ENCODE measurements at places on chromosomes 1 and 21.

DNA sequence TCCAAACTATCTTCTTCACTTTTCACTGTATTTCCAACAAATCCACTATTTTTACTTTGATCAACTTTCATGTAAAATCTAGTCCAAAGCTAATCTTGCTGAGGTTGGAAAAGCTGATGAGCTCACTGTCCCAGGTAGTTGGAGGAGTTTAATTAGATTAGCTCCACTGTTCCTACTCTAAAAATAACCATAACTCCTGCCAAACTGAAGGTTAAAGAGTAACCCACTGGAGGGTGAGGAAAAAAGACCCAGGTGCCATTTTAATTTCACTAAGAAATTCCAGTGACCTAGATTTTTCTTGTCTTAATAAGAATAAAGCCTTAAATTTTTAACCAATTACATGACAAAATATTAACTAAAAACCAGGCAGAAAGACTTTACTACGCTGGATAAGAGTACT lies 15.3 kb downstream of the DCAF8 start:
- DNase-seq = peak; percentile 54

DNA sequence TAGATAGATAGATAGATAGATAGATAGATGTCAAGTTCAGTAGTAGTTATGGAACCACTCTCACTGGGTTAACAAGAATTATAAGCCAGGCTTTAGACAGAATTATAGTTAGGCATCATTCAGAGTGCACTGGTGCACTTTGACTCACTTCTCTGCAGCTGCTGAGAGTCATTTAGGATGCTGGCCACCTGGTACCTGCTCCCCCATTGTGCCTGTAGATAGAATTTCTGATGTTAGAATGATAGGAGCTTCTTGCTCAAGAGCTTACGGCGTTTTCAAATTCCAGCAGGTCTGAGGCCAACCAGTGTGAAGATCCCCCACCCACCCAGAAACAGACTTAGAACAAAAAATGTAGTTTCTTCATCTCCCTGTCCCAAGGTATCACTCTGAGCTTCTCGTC lies 107.8 kb upstream of the HMCN1 start:
- DNase-seq = no peak

GRCh38 chr21:25999921-26000582 lies 170.5 kb downstream of the APP start:
- no peak for DNase-seq

DNA sequence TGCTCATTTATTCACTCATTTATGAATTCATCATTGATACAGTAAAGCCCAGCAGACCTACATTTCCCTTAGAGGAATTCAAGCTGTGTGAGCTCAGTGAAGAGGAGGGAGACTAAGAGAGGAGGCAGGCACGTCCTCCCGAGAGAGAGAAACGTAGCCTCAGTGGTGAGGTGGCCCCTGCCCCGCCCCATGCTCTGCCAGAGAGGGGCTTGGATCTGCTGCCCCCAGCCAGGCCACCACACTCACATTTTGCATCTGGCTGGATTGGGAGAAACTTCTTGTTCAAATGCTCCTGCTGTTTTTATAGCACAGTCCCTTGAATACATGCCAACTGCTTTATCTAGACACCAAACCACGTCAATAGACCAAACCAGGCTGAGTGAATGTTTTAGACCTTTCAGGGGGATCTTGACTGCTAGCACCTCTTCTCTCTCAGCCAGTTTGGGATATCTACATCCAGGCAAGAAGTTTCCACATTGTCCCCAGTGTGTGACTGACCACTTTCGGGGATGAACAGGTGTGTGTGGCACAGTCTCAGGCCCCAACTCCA lies 67.7 kb upstream of the AJAP1 start:
- no peak for DNase-seq

DNA sequence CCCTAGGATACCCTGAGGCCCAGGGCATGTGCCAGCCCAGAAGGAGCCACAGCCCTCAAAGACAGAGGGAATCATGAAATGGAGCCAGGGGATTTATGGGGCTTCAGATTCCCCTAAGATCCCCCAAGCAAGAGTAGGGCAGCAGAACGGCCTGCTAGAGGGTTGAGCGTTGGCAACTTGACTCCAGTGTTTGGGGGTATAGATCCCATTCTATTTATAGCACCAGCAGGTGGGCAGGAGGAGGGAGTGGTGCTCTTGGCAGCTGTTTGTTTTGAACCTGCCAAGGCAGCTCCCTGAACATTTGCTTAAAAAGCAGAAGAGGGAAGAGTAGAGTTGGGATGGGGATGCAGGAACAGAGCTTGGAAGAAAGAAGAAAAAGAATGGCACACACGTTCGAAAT lies 33.7 kb downstream of the GLUL start:
- DNase-seq = no peak

- DNase-seq = no peak
Observed at GRCh38 chr1:236922190-236922589, 82.1 kb downstream of the MT1HL1 start.

DNA sequence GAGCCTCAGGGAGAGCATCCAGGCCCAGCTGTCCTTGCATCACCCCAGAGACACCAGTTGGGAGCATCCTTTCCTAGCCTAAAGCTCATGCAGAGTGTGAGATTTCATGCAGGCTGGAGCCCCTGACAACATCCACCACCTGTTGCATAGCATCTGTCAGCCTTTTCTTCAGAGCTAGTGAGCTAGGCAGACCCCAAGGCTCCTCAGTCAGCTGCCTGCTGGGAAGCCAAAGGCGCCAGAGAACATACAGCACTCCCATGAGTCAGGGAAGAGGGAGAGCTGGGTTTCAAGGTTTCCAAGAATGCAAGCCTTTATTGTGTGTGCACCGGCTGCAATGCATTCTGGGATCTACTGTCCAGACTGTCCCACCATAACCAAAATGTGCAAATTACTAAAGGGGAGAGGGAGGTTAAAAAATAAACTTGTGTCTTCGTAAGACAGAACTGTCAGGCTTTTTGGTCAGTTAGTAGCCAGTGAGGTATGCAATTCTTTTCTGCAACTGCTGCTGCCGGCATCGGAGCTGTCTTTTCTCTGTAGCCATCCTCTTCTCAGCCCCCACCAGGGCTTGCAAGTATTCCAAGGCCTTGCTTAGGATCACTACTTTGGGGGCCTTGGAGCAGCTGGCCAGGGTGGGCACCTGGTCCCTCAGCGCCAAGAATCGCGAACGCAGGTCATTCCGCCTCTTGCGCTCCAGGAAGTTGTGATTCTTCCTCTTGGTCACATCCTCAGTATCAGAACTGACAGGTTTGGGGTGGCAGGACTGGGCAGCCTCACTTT lies 4.6 kb downstream of the MYCL start:
- DNase-seq = no peak

DNA sequence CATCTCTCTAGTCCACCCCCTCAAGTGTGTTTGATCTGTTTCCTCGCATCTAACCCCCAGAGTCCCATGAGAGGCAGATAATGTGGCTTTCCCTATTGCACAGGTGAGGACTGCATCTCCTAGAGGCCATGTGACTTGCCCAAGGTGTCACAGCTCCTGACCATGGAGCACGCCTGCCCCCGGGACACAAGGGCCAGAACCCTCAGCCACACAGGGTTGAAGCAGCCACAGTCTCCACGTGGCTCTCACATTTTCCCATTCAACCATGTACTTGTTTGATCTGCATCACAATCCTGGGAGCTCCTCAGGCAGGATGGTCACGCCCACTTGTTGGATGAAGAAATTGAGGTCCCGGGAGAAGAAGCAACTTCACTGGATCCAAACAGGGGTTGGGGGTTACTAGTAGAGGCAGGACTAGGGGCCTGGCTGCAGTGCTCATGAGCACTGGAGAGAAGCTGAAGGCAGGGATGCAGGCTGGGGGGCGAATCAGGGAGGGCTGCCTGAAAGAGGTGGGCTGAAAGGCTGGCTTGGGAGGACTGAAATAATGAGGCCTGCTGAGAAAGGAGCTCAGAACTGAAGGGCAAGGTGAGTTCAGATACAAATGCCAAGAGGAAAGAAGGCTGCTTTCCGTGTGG lies 207.9 kb downstream of the PTPRU start:
- DNase-seq = no peak

DNA sequence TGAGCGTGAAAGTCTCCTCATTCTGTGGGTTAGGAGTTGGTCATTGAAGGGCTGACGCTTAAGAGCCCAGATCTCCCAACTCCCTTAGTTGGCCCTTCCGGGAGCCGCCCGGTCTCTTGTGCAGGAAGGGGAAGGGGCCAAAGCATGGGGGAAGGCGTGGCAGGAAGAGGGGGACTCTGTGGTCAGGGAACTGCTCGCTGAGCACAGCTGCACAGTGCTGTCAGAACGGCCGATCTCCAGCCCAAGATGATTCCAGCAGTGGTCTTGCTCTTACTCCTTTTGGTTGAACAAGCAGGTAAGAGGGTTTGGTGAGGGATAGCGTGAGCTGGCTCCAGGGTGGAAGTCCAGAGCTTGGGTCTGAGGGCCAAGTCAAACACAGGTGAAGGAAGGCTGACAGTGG lies at the start of gene FCER1G:
Gene FCER1G, plus strand, starts transcription at position 220 of the 400 bp plus-strand sequence. Its CDS starts 27 bp downstream, at position 247.
- no peak for DNase-seq

DNA sequence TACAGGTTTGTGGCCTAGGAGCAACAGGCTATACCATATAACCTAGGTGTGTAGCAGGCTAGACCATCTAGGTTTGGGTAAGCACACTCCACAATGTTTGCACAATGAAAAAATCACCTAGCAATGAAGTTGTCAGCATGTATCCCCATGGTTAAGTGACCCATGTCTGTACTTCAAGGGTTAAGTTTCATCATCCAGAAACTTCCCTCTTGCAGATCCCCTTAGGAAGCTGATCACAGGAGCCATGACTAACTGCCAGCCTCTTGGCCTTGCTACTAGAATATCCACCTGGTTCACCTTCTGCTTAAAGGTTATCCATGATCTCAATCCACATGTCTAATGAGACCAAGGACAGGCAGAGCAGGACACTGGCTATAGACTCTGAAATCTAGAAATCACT lies 3.5 kb upstream of the UBXN10 start:
- DNase-seq = no peak

GRCh38 chr1:224058303-224058702 lies 55.6 kb upstream of the FBXO28 start:
- DNase-seq = peak; percentile 93

GRCh38 chr21:10430005-10430404 lies 91.4 kb upstream of the TPTE start:
- no peak for DNase-seq

DNA sequence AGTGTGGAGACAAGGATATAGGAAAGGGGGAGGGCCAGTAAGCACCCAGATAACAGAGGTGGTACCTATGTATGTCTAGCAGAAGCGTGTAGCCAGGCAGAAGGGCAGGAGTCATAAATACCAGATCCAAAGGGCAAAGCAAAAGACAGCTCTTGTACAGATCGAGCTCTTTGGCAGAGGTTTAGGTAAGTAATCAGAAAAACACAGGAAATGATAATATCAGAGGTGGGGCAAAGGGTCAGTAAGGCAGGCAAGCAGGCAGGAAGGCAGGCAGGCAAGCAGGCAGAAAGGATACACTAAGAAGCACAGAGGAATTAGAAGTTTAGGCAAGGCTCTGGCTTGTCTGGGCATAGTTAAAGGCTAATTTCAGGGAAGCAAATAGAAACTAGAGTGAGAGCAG lies 22.7 kb upstream of the SLFNL1 start:
- no peak for DNase-seq

- peak; percentile 61 for DNase-seq
Observed at GRCh38 chr1:89821322-89822108, 683 bp downstream of the LRRC8D start.

DNA sequence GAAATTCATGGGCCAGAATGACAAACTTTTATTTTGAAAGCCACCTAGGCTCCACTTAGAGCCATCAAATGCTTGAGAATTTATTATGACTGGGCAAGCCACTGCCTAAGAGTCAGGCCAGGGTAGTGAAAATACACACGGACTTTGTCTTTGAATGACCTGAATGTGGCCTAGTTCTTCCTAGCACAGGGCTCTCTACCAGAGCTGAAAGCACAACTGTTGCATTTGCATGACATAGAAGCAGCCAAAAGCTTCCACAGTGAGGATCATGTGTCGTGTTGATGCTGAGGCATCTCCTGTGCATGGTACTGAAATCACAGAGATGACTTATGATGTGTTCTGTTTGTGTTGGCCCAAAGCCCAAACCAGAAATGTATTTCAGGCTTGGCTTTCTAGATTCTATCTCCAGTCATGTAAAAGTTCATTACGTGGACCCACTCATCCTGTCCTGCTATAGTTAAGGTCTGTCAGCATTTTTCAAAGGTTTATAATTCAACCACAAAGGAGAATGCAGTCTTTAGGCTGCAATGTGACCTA lies 164.0 kb upstream of the UBE2U start:
- DNase-seq = peak; percentile 98

DNA sequence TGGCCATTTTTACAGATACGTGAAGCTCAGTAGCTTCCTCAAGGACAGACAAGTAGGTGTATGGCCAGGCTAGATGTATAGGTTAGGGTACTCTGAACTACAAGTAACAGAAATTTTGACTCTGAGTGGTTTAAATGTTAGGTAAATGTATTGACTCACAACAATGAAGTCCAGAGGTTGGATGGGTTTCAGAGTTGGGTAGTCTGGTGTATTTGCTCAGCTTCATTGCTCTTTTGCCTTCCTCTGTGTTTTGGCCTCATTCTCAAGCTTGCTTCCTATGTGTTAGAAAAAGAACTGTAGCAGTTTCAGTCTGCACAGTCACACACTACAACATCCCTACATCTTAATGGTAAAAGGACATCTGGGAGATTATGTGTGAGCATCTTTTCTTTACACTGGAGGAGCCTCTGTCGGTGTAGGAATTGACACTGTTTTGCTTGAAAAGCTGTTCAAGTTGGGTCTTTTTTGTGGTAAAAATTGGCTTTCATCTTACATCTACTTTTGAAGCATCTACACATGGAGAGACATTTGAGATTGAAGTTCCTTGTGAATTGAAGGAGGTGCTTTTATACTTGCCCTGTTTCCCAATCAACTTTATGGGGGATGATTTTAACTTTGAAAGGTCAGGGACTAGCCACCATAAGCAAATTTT lies 64.4 kb downstream of the MAST2 start:
- DNase-seq = no peak

DNA sequence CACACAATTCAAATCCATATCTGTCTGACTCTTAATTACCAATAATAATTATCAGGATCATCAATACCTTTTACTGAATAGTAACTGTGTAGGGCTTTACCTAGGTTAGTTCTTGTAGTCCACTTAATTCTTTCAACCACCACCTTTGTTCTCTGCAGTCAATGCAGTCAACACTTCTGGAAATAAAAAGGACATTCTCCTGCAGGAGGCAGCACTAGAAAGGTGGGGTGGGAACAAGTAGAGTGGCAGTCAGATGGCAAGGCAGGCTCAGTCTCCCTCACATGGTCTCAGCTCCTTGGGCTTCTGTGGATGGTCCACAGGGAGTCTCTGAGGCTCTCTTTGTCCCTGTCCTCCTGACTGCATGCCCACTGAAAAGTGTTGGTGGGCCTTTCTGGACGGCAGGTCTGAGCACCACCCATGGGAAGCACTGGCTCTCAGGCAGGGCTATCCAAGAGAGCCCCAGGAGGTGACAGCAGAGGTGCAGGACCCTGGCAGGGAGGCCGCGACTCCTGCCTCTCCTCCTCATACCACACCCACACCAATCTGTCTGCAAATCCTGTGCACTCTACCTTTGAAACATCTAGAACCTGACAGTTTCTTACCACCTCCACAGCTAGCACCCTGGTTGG lies 237.3 kb downstream of the FOXD2 start:
- DNase-seq = no peak

DNA sequence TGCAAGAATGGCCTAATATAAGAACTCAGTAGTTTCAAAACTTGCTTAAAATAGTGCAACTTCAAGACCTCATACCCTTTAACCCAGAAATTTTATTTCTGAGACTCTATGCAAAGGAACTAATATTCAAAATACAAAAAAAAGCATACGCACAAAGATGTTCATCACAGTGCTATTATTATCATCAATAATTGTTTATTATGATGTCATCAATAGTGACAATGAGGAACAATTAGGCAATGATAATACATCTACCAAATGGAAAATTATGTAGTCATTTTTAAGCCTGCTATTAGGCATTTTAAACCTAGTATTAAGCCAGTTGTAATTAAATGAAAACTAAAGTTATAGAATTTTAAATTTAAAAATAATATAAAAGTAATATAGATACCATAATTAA lies 3.3 kb downstream of the TTLL7 start:
- no peak for DNase-seq
